H7 (cell line): ENCODE measurements at places on chromosomes 1 and 21. TPM values are rescaled to one million over a fixed set of nuclear protein-coding genes. Genes with fewer than 3 reads are reported as not detected.

RUNX1 gene
- 0.48 and 0.55 TPM in 2 replicates for total RNA-seq

XCL1 gene
- total RNA-seq = 0.52 and 1.4 TPM in 2 replicates

OR13G1 gene
- not detected in 2 replicates for total RNA-seq

CD1E gene
- total RNA-seq = not detected in 2 replicates

A3GALT2 gene
- total RNA-seq = not detected in 2 replicates

PGBD5 gene
- 29.8 and 34.7 TPM in 2 replicates for total RNA-seq

LMOD1 gene
- 0.42 and 0.48 TPM in 2 replicates for total RNA-seq

CACNA1S gene
- not detected in 2 replicates for total RNA-seq

CHIA gene
- not detected in 2 replicates for total RNA-seq
